MM.1S (cell line): ENCODE measurements at places on chromosomes 6 and 20.

DNA sequence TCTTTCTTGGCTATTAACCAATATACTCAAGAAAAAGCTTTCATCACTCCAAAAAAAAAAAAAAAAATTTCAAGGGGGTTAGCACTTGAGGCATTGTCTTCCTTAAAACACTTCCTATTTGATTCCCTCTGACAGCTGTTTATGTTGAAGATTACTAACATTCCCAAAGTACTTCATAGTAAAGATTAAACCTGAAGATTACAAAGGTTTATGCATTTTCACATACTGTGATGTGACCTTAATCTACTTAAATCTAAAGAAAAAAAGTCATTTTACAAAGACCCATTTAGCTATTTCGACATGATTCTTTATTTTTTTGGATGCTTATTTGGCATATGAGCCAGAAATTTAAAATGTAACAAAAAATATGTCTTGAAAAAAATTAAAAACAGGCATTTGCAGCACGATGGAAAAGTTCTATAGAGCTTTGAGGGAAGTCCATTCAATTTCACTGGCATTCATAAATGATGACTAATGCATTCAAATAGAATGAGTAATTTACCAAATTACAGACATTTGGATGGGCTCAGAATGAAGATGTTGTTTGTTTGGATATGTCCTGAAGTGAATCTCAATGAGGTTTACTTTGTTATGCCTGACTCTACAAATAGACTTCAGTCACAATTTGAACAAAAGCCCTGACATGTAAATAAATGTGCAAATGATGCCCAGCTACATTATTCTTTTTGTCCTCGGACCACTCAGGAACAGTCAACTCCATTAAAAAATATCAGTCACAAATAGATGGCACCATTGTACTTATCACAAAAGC is 674.6 kb upstream of the MARCKS start:
- no peak for DNase-seq

DNA sequence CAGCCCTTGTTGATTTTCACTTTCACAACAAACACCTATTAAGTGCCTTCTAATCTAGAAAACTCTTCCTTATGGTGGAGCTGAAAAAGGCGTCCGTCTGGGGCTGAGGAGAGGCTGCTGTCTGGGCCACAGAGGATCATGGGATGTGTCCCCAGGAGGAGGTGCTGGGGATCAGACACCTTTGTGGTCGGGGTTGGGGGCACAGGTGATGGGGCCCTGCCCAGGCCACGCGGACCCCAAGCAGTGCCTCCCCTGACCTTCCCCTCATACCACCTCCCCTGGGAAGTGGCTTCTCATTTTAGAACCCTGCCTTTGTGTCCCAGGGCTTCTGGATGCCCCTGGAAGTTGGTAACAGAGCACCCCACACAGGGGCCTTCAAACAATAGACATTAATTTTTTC is 41.1 kb downstream of the SUN5 start:
- no peak for DNase-seq

DNA sequence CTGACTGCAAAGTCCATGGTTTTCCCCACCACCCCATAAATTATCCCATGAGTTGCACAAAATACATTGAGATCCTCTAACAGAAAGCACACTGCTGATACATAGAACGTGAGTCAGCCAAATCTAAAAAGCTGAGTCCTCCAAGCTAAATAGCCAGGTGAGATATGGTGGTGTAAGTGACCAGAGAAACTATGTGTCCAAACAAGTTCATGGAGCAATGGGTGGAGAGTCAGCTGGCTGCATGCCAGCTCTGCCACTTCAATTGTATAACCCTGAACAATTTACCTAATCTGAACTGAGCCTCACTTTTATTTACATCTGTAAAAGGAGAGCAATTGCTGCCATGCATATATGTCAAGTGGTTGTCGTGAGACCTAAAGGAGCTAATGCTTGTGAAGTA is 9.7 kb downstream of the SNAP25 start:
- DNase-seq = no peak

DNA sequence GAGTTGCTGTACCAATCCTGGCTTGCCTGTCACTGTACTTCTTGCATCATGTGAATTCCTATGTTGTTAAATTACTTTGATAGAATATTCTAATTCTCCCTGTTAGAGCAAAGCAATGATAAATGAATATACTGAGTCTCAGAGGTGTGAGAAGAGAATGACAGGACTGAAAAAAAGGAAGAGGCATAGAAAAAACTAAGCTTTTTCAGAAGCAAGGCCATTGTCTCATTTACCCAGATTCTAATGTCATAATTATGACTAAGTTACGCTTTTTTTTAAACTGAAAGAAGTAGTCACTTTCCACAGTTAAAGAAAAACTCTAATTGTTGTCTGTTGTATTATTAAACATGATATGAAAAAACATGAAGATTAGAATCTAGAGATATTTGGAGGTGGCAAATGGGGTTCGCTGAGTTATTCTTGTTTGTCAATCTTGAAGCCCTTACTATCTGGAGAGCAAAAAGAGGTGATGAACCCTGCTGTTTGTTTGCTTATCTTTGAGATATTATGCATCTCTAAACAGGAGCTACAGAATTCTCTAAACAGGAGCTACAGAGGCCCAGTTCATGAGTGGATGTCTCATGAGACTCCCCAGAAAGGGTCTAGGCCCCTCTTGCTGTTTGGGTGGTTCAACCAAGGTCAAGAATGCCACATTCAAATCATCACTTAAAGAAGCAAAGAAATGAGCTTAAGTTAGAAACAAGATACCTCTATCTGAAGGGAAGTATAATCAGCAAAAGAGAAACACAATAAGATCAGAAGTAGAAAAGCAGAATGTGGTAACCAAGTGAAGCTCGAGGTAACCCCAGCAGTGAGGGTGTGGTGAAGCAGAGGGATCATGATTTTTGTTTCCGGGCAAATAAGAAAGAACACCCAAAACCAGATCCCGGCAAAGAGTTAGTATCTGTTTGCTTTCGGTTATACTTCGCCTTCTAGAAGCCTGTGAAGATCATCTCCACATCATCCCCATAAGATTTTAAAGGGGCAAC is 33.3 kb upstream of the THEMIS start:
- DNase-seq = peak; percentile 65

DNA sequence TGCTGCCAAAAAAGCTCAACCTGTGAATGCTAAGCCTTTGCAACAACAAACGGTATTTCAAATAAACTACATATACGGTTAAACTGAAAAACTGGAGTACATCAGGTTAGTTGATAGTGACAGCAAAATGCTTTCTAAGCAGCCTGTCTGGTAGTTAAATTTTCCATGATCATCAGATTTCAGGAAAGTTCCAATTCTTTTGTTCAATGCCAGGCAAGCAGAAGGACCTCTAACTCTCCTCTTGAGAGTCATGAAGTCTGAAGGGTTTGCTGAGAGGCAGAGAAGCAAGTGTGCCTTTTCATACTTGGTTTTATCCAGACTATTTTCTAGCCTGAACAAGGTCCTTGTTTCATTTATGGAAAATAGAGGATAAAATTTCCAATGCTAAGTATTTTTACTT is 4.5 kb downstream of the FLRT3 start:
- DNase-seq = no peak

DNA sequence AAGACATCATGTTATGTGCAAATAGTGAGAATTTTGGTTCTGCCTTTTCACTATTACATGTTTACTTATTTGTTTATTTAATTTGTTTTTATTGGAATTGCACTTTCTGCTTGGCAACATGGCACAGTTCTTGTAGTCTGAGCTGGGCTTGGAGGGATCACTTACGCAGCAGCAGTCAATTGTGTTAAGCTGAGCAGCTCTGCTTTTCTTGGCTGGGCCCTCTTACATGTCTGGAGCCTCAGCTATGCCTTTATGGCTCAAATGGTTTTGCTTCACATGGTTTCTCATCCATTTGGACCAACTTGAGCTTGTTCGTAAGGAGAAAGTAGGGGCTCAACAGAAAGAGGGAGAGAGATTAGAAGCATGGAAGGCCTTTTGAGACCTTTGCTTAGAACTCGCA is 327.5 kb upstream of the EPHA7 start:
- no peak for DNase-seq

DNA sequence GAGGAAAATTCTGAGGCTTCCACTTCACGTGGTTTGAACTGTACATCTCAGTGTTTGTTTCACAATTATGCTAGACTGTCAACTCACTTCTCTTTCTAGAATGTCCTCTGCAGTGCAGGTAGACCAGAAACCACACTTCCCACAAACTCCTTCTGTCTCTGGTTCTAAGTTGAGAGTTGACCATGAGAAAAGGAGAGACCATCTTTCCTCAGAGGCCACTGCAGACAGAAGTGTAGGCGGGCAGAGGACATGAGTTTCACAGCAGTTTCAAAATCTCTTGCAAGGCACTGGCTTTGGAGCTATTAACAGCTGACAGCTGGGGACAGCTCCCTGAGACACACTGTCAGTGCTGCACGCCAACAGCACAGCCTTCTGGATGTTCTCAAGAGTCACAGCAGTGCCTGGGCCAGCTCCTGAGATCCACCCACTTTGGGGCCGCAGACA is 55.4 kb upstream of the MOXD1 start:
- peak; percentile 73 for DNase-seq

- DNase-seq = no peak
Observed at GRCh38 chr6:79984261-79984660, 20.2 kb upstream of the TTK start.
